ENCODE measurements at places on chromosomes 5 and 9.
A peak's percentile ranks its signal among the peaks of the same experiment; 100 is the strongest.

- DNase-seq, result no peak
Observed at GRCh38 chr5:105954341-105954740, 1716.4 kb downstream of the EFNA5 start.

DNA sequence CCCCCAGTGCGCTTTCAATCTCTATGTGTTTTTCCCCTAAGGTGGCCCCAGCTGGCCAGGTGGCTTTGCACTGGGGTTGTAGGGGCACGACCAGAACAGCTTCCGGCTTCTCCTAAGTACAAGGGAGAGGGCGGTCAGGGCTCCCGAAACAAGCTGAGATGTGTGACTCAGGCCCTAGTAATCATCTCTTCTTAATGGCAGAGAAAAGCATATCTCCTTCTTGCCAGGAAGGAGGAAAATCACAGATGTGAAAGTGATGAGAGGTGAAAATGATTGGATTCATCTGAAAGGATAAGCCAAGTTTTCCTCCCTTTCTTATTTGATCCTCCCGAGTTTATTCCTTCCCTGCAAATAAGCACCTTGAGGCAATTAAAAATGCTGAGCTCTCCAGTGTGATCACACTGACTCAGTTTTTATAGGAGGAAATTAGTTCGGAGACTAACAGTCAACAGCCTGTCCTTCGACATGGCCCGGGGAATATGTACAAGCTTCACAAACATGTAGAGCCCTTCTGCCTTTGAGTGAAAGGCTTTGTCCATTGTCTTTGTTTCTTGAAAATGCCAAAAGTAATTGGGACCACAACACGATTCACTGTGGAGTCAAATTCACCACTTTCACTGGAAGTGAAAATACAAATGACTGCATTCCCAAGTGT, 514.8 kb downstream of the PSAT1 start:
- no peak for DNase-seq

- DNase-seq, result peak; percentile 50
Observed at GRCh38 chr9:136795000-136795348, 1.2 kb upstream of the CCDC183 start.

GRCh38 chr9:109488351-109488750, 9.8 kb downstream of the PTPN3 start:
- no peak for DNase-seq

DNA sequence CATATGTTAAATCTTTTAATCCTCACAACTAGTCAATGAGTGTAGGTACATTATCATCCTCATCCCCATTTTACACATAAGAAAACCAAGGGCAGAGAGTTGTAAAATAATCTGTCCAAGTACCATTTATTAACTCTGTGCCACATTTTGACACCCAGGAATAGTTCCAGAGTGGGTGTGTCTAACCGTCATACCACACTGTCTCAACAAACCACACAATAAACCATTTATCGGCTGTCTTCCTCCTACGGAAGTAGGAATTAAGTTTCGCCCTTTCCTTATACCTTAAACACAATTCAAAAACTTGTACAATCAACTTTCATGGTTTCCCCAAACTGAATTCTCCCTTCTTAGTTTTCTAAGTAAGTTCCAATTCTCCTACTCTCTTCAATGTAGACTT, 11.4 kb downstream of the AP3B1 start:
- DNase-seq, result no peak

GRCh38 chr5:33129309-33129708, 311.5 kb upstream of the TARS1 start:
- no peak for DNase-seq

- DNase-seq, result no peak
Observed at GRCh38 chr5:39341896-39342295, 22.4 kb downstream of the C9 start.

- DNase-seq, result no peak
Observed at GRCh38 chr5:104904561-104904960, 1342.0 kb upstream of the NUDT12 start.

GRCh38 chr9:74609671-74610405, 112.7 kb downstream of the RORB start:
- DNase-seq, result no peak

GRCh38 chr9:34989946-34990635, 546 bp downstream of the DNAJB5 start:
- DNase-seq, result peak; percentile 75

DNA sequence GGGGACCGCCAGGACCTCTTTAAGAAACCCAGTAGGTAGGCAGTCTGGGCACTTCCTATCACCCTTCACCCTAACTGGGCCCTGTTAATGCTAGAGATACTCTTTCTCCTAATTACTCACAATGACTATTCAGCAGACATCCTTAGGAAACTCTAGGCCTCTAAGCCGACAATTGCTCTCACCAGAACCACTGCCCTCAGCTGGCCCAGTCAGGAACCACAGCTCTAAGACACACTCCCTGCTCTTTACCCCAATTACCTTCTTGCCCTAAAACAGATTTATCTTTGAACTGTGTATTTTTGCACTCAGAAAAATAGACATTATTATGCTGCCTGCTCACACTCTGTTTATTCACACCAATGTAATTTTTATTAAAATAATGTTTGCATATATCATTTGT, 432.6 kb upstream of the SLC30A5 start:
- DNase-seq, result peak; percentile 44

- no peak for DNase-seq
Observed at GRCh38 chr5:1751864-1752822, 47.5 kb downstream of the MRPL36 start.

DNA sequence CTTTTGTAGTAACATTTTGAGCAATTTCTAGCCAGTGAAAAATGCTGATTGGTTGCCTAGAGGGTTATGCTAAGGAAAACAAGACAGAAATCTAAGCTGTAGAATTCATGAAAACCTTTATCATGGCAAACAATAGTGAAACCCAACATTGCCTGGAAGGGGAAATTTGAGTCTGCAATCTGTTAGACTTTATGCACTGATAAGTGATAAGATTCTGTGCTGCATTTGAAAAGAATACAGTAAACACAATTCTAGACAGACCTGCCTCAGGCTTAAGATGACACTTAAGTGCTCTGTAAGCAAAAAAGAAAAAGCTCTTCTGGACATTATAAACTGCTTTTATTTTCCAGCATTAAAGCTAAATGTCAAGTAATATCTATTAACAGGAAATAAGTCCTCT, 519.3 kb downstream of the ISL1 start:
- DNase-seq, result no peak

- peak; percentile 1 for DNase-seq
Observed at GRCh38 chr9:14511452-14511851, 181.8 kb downstream of the ZDHHC21 start.

DNA sequence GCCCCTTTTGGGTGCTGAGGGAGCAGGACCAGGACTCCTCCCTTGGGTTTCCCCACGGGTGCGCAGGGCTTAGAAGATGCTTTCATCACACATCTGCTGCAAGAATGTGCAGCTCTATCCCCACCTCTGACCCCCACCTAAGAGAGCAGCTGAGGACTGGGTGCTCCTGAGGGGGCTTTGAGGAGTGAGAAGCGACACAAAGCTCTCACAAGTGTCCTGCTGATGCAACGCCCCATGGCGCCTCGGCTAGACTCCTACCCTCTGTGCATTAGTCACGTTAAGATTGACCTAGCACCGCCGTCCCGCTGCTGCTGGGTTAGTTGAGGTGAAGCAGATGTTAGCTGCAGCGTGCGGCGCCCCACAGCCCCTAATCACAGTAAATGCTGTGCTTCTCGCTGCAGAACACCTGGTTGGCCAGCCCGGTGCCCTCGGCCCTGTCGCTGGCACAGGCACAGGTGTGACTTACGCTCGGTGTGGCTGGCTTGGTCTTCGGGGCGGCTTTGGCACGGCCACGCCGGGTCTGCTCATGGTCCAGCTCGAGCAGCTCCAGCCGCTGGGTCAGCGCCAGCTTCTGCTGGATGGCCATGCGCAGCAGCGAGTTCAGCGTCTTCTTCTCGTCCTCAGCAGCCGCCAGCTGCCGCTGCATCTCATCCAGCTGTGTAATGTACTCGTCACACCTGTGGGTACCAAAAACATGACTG, 45.0 kb upstream of the IPPK start:
- DNase-seq, result no peak

DNA sequence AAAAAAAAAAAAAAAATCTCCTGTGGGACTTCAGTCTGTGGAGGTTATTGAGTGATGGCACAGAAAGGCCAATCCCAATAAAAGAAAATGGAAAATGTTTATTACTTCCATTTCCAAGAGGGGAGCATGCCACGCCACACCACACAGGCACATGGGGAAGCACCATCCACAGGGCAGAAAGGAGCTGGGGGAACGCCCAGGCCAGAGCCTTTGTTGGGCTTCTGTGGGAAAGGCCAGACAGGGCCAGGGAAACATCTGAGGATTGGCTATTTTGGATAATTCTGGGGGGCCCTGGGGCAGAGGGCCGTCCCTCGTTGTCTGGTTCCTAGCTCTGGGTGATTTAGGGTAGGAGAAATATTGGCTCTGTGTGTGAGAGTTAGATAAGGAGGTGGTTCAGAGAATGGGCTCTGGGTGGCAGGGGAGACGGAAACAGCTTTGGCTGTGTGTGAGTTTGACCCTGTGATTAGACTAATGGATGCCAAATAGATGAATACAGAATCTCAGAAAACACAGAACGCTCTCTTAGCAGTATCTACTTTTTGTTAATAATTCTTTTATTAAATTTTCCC, 49.0 kb upstream of the ABL1 start:
- no peak for DNase-seq

DNA sequence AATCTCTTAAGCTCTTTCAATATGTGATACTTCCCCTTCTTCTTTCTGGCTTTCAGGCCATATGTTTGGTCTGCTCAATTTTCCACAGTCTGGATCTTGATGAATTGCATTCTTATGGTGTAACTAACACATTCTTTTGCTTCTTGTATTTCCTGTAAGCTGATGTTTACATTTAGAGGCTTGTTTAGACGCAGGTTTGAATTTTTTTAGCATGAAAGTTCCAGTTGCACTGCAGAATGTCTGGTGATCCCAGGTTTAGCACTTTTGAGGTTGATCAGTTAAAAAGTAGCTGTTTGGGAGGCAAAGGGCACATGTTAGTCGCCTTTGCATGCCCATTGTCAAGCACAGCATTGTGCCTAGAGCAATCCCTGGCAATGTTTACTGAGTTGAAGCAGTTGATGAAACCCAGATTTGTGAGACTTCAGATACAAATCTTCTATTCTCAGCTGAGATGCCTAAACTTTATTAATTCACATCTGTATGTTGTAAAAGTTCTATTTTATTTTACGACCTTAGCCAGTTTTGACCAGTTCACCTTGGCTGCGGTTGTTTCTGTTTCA, 59.6 kb upstream of the SPATA31C2 start:
- DNase-seq, result no peak

Data from suppressor macrophage treated with lipopolysaccharide for 1 hour (primary cell).